ENCODE measurements at places on chromosomes 12 and 14. TPM values are rescaled to one million over a fixed set of nuclear protein-coding genes. Genes with fewer than 3 reads are reported as not detected.

DNA sequence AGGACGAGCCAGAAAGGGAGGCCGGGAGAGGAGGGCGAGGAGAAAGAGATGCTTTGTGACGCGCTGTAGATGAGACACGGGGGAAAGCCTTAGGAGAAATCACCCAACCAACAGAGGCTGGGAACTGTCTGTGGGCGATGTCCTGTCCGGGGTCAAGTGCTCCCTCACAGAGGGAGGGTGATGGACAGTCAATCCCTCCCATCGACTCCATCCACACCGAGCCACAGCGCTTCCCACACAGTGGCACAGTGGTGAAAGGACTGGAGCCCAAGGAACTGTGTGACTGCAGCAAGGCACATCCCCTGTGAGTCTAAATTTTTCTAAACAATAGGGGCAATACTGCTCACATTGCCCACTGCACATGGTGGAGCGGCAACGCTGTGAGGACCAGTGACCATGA is 89.1 kb downstream of the TTC7B start:
- no peak for DNase-seq

Gene SLC25A21
- not detected for total RNA-seq

- no peak for DNase-seq
Observed at GRCh38 chr12:130181211-130181610, 18.9 kb downstream of the FZD10 start.

Gene TBC1D30
- 0.84 TPM for total RNA-seq
